ENCODE measurements at places on chromosomes 5 and 9.

DNA sequence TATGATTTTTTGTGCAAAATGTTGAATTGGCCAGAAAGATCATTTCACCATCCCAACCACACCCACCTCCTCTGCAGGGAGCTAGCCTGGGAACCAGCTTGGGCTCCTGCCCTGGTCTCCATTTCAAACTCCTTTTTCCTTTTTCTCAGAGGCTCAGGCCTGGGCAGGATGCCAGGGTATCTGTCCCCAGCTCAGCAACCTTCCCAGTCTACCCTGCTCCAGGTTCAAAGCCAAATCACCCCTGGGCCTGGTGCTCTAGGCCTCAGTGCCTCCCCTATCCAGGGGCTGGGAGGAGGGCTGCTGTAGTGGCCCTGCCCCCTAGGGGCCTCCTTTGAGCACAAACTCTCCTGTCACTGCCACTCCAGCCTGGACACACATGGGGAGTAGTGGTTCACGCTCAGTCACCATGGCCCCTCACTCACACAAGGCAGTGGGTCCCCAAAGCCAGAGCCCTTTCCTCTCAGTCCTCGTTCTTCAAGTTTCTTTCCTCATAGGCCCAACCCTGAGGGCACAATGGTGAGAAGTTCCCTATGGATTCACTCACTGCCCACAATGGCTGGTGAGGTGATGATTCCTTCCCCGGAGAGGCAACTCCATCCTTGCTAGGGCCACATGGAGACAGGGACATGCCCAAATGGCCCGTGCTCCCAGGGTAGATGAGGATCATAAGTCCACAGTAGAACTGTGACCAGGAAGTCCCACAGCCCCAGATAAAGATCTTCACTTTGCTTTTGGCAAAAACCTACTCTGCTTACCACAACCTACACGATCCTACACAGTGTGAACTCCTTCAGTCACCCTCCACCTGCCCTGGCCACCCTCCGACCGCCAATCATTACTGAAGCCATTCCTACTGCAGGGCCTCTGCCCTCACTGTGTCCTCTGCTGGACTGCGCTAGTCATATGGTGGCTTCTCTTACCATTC is 1.6 kb upstream of the ST6GALNAC4 start:
- DNase-seq, result no peak

GRCh38 chr9:131762356-131762932 is 22.6 kb upstream of the RAPGEF1 start:
- DNase-seq, result no peak

DNA sequence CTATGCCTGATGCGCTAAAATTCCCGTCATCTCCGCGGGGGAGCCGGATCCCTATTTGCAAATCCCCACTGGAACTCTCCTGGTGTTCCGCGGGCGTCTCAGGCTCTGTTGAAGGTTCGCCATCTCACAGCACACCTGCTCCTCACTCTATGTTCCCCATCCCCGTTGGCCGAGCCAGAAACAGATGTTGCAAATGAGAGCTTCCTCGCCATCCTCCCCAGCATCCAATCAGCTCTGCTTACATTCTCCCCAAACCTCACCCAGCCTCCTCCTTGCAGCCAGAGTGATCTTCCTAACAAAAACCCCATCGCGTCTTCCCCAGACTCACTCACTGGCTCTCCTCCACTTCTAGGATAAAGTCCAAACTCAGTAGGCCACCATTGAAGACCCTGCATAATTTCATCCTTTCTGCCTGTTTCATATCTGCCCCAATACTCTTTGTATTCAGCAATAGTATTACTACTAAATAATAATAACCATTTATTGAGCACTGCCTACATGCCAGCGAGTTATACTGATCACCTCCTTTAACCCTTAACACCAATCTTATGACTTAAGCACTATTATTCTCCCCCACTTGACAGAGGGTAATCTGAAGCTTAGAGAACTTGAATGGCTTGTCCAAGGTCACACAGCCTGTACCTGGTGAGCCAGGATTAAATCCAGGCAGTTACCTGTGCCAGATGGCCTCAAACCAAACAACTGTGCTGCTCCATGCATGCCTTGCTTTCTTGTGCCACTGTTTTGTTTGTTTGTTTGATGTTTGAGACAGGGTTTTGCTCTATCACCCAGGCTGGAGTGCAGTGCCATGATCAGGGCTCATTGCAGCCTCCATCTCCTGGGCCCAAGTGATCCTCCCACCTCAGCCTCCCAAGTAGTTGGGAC is 14.0 kb downstream of the AQP7 start:
- no peak for DNase-seq

DNA sequence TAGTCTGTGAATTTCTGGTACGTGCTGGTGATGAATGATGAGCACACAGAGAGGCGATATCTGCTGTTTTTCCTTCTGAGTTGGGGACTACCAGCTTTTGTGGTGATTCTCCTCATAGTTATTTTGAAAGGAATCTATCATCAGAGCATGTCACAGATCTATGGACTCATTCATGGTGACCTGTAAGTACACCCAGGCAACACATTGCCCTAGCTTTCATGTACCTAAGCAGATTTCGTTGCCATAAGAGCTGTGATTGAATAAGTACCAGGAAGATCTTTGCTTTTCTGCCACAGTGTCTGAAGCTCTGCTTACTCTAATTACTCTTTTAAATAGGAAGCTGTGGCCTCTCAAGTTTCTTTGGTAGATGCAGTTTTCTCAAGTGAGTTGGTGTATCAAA is 397.8 kb downstream of the ARRDC3 start:
- DNase-seq, result no peak

DNA sequence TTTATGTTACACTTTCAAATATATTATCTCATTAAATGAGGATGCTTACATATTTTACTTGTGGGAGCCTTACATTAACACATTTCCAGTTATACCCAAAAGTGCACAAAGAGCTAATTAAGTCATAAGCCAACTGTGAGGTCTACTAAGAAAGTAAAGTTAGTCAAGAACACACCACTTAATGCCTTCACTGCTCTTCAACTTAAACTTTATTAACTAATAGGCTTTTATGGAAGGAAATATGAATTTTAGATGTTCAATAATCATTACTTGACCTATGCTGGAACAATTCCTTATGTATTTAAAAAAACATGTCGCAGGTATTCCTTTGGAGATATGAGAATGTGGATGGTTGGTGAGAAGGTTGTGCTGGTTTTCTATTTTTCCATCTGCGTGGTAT is 3.4 kb downstream of the ST8SIA4 start:
- no peak for DNase-seq

- no peak for DNase-seq
Measured at GRCh38 chr9:135216791-135217441, 129.4 kb downstream of the OLFM1 start.

DNA sequence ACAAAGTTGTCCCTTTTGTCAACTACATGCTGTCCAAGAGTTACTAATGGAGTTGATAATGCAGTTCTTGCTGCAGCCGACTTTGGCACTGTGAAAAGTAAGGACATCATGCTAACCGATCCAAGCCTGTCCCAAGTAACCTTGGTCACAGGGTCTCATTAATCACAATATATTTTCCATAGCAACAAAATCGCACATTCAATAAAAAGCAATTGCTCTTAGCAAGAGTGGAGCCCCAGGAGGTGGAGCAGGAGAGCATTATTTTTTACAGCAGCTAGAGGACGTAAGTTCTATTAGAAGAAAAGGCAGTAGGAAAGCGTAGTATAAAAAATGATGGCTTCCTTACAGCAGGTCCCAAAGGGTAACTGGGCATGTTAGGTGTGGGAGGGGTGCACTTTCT is 570.3 kb downstream of the EBF1 start:
- no peak for DNase-seq

DNA sequence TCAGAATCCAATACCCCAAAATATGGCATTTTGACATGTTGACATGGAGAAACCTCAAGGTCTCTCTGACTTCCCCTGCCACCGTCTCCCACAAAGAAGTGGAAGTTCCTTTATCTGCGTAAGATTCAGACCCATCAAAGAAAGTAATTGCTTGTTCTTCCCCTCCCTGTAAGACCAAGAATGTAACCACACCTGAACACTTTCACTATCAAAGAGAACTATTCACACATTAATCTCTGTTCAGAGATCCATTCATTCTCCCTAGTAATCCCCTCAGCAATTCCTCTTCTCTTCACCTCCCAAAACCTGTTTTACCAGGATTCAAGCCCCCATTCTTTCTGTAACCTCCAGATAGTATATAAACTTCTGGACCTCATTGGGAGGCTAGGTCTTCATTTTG is 4.1 kb upstream of the SLC1A1 start:
- DNase-seq, result no peak

DNA sequence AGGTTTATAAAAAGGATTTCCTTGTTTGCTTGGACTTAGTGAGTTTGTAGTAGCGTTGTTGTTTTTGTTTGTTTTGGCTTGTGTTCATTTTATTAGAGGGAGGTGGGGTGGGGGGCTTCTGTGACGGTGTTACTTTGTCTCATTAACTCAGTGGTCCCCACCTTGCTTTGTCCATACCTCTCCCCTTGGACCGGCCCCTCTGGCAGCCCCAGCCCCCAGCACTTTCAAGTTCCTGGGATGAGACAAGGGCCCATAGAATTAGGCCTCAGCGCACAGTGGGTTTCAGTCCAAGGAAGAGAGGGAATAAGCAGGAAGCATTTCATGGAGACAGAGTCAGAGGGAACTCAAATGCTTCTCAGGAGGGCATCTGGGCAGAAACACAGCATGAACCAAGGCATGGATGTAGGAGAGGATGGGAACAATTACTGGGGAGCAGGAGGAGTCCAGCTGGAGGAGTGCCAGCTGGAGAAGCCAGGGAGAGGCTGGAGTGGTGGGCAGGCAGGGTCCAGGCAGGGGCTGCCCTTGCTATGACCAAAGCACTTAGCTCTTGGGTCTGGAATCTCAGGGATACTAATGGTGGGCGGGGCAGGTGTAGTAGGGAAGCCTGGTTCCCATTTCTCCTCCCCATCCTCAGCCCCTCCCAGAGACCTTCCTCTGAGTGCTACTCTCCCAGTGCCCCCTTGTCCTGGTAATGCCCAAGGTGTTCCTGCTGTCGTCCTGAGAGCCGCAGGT is 23.5 kb upstream of the ENHO start:
- no peak for DNase-seq

DNA sequence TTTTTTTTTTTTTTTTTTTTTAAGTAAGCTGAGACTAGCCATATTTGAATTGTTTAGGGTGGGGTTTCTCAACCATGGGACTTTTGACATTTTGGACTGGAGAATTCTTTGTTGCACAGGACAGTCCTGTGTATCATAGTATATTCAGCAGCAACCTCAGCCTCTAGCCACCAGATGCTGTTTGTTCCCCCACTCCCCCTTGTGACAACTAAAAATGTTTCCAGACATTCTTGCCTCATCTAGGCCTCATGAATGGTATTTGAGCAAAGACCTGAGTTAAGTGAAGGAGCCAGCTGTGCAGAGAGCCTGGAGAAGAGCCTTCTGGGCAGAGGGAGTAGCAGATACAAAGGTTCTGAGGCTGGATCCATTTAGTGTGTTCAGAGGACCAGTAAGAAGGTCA is 155.9 kb downstream of the SGCD start:
- no peak for DNase-seq

DNA sequence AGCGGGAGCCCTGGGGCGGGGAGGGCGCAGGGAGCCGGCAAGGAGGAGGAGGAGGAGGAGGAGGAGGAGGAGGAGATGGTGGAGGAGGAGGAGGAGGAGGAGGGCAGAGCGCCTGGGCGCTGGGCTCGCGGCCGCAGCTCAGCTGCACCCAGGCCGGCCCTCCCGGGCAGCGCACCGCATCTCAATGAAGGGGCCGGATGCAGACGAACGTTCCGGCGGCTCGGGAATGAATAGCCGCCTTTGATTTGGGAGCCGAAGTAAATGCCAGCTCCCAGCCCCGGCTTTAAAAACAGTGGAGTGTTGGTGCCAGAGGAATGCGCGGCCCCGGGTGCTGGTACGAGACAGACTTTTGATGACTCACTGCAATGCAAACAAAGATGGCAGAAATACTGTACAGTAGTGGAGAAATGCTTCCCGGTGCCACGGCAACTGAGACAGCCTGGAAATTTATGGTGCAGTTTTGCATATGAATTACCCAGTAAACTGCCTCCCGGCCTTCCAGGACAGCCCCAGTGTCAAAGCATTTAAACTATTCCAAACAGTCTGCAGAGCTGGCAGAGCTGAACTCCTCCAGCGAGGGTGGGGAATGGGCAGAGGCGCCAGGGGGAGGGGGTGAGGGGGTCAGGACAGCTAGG is 43.1 kb downstream of the NACC2 start:
- DNase-seq, result no peak

GRCh38 chr5:111668477-111669414 is 88.2 kb downstream of the NREP start:
- DNase-seq, result no peak

- DNase-seq, result no peak
Measured at GRCh38 chr5:52376592-52376991, 411.1 kb upstream of the ITGA1 start.

- DNase-seq, result no peak
Measured at GRCh38 chr9:69996967-69997366, 46.7 kb upstream of the MAMDC2 start.

DNA sequence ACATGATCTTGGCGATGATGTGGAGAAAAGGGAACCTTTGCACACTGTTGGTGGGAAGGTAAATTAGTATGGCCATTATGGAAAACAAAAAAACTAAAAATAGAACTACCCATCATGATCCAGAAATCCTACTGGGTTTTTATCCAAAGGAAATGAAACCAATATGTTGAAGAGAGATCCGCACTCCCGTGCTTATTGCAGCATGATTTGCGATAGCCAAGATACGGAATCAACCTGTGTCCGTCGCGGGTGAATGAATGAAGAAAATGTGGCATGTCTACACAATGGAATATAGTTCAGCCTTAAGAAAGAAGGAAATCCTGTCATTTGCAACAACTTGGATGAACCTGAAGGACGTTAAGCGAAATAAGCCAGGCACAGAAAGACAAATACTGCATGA is 84.5 kb downstream of the TTLL11 start:
- DNase-seq, result no peak

DNA sequence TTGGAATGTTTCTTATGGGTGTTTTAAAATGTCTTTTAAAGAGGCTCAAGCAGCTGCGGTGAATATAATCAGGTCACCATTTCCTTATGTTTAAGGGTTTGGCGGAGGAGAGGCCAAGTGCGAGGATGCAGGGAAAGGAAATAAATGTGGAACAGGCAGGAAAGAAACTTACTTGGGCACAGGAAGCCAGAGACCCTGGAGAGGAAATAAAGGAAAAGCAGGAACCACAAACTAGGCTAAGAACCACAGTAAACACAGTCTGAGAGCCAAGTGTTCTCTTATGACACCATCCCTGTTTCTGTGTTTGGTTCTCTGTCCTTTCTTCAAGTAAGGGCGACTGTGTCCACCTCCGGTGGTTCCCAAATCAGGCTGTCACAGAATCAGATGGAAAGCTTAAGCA is 166.5 kb downstream of the C9orf152 start:
- no peak for DNase-seq

DNA sequence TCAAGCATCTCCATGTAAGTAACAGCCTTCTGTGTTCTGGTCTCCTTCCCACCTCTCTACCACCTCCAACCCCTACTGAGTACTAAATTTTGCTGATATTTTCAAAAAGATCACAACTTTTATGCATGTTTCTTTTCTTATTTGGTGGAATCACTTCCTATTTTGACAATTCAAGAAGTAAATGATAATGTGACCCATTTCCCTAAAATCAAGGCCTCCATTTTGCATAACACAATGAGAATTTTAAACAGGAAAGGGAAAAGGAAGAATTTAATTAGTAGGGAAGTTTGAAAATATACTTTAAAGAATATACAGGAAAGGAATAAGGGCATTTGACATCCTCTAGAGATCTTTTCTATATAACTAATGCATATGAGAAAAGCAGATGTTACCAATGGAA is 212.9 kb upstream of the RASA1 start:
- DNase-seq, result no peak

- DNase-seq, result no peak
Measured at GRCh38 chr5:151612689-151613427, 21.7 kb upstream of the FAT2 start.

All from forelimb muscle (tissue), 1 donor.